ELR (cell line): ENCODE measurements at places on chromosomes 2 and 18.
A peak's percentile ranks its signal among the peaks of the same experiment; 100 is the strongest.

GRCh38 chr2:10220902-10221391, 81.8 kb upstream of the HPCAL1 start:
- peak; percentile 71 for DNase-seq

DNA sequence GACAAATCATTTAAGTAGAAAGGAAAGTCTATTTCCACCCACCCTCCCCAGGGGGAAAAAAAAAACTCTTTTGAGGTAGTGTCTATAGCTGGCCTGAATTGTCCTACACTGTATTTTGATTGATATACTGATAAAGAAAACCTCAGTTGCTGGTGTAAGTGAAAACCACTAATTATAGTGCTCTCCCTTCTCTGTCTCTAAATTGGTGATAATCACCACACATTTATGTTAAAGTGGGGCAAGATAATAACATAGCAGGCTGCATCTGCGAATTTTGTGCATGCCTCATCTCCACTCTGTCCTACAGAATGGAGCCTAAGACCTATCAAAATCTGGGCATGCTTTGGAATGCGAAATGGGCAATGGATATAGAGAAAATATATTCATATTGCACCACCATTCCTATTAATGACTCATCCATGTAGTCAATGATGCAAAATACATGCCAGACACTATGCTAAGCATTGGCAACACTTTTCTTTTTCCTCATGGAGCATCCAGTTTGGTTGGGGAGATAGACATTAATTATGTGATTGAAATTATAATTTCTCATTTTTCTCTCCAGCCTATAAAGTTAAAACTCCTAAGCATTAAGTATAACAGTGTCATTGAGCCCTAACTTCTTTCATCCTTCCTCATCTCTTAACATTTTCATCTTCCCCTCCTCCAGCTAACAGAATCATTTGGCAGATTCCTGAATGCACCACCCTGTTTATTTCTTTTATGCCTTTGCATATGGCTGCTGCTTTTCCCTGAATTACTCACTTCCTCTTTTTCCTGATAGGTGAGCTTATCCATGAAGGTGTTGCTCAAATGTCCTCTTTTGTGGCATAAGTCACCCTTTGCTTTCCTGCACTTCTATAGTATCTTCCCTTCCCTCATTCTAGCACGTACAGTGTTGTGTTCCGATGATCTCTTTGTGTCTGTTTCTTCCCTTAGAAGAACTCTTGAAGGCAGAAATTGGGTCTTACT, 58.2 kb downstream of the SLC9A2 start:
- no peak for DNase-seq

DNA sequence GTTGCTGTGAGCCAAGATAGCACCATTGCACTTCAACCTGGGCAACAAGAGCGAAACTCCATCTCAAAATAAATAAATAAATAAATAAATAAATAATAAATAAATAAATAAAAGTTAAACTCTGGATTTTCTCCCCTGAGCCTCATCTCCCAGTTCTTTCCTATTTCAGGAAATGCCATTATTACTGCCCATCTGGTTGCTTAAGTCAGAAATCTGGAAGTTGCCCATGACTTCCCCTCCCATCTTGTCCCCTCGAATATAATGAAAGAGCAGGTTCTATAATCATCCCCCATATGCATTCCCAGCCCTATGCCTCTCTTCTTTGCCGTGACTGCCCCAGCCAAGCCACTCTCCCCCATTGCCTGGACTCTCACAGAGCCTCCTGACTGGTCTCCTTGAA, 4.2 kb upstream of the PSD4 start:
- DNase-seq: no peak

GRCh38 chr18:3153107-3153704, 66.6 kb downstream of the MYOM1 start:
- DNase-seq: no peak

- no peak for DNase-seq
Measured at GRCh38 chr2:145822892-145823534, 1303.1 kb upstream of the ZEB2 start.

DNA sequence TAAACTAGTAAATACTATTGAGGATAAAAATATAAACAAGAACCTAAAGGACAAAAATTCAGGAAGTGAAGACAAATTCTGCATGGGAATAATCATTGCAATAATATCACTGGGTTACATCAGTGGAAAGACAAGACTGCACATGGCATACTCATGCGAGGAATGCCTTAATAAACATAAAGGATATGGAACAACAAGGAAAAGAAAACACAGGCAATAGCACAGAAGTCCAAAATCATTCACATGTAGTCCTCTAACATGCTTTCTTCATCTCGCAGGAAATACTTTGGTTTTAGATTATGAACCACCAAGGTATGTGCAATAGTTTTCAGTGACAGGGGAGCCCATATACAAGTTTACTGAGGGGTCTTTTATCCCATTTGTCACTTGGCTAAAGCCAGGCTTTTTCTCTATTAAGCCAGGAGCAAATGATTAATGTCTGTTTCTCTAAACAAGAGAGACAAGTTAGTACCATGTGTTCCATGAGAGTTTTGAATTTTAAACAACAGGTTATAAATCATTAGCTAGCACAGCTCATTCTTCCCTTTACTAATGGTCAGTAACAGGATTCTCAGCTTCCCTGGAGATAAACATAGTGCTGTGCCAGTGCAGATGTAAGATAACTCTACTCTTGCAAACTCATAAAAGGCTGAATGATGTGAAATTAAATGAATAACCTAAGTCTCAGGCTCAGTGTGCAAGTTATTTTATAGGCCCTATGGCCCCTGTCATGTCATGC, 353.6 kb upstream of the FSIP2 start:
- DNase-seq: no peak
